Retina (tissue), 1 donor: ENCODE measurements at places on chromosomes 3 and 15.

DNA sequence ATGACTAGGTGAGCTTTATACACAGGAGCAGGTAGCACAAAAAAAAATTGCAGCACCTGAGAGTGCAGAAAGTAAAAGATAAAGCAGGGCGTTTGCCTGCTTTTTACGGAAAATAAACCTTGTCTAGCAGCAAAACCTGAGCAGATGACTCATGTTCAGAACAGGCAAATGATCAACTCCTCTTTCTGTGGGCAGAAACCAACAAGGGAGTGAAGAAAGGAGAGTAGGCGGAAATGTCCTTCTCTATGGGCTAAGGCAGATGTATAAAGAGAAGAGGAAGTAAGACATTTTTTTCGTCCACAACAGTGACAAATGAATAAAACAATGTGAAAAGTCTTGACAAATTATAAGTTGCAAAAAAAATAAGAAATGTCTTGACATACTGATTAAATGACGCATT lies 24.5 kb upstream of the GMNC start:
- DNase-seq = no peak

- no peak for DNase-seq
Observed at GRCh38 chr3:111588527-111588926, 6.6 kb downstream of the ZBED2 start.

DNA sequence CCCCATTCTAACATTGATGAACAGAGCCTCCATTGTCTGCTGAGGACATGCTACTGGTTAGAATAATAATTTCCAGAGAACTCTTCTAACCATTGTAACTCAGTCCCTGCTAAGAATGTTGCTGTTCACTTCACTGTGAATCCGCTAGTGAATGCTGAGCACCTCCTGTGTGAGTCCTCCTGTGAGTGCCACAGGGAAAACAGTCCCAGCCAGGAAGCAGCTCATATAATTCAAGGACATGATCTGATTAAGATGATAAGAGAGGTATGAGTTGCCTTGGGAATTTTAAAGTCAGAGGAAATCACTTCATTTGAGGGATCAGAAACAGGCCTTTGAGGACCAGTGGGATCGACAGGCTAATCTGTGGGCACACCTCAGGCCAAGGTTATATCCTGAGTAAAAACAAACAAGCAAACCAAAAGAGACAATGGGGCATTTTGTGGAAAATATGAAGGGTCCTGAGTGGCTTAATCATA lies 33.9 kb upstream of the GPR160 start:
- no peak for DNase-seq

DNA sequence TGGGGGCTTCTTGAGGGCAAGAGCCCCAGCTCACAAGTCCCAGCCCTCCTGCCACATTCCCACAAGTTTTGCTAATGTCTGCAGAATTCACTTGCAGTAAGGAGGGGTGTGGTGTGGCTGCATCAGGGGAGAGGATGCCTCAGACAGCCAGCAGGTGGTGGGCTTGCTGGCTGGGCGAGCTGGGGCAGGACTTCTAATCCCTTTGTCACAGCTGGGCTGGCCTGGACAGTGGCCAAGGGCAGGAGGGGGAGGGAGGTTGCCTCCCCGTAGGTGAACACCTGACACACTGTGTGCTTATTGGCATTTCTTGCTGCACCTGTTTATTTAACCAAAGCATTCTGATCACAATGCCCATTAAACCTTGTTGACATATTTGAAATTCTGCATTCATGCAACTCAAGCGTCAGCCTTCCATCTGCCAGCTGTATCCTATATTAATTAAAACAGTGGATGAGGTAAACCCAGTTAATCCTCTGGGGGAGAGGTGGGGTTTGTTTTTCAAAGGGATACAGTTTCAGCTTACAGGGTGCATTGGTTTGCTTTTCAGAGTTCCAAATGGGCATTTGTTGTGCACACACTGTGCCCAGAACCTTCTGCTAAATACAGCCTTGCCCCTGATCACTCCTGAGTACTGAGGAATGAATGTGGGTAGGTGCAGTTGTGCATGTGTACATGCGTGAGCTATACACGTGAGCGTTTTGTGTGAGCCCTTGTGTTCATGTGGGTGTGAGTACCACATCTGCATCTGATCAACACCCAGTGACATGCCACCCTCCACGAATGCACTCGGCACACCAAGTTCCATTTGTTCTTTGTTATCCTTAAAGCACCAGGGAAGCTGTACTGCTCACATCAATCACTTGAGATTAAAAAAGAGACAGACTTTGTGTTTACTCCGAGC lies 268.7 kb downstream of the XXYLT1 start:
- DNase-seq = peak; percentile 60

DNA sequence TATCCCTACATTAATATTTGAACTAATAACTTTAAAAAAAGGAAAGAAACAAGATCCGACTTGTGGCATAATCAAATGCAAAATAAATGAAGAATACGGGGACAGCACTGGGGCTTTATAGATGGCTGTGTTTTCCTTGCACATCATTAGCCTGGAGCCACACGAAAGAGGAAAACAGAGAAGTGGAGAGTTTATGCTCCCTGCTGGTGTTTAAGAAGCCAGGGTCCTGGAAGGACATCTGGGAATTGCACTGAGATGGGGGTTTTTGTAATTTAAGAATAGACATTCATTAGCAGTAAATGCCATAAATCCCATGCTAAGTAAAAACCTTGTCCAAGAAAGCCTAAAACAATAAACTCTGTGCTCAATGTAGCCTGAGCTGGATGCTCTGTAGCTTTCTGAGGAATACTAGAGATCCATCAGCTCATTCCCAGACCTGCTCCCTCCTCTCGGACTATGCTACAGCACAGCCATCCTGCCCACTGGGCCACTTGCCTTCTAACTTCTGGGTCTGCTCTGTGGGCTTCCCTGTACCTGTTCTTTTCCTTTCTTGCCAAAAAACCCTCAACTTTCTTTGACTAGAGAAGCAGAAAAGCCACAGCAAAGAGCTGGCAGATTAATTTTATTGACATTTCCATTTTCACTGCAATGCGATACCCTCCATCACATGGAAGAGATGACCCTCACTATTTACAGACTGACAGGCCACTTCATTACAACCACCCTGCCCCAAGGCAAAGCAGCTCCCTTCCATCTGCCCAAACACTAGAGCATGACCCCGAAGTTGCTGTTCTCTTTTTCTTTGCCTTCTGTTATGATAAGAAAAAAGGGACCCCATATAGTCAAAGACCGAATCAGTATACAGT lies 62.3 kb downstream of the MEIS2 start:
- DNase-seq = peak; percentile 61

GRCh38 chr3:126542340-126543241 lies 16.1 kb downstream of the C3orf22 start:
- no peak for DNase-seq

DNA sequence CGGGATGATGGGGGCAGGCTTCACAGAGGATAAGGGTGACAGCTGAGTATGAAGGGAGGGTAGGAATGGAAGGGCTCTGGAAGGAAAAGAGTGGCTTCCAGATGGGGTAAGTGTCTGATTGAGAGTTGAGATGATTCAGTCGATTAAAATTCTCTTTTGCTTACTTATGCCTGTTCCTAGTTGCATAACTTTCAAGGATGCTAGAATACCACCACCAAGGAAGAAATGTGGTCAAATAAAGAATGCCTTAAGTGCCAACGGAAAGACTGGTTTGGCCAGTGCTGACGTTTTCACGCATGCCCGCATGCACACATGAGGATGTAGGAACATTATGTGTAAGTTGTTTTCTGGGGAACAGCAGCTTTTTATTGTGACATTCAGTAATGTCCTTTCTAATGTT lies 263.4 kb upstream of the WNT5A start:
- DNase-seq = no peak

DNA sequence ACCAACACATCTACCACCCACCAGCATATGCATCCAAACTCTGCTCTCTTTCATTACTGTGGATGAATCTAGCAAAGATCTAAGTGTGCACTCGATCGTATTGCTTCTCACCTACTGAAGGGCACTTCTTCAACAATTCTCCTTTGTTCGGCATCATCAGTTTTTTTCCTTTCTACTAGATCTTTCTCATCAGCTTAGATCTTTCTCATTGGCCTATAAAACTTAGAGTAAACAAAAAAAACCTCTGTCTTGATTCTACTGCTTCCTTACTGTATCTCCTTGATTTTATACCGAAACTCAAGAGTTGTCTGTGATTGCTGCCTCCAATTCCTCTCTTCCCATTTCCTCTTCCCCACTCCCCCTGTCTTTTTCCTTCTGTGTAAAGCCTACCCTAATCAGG lies 36.1 kb upstream of the TIPARP start:
- DNase-seq = no peak

DNA sequence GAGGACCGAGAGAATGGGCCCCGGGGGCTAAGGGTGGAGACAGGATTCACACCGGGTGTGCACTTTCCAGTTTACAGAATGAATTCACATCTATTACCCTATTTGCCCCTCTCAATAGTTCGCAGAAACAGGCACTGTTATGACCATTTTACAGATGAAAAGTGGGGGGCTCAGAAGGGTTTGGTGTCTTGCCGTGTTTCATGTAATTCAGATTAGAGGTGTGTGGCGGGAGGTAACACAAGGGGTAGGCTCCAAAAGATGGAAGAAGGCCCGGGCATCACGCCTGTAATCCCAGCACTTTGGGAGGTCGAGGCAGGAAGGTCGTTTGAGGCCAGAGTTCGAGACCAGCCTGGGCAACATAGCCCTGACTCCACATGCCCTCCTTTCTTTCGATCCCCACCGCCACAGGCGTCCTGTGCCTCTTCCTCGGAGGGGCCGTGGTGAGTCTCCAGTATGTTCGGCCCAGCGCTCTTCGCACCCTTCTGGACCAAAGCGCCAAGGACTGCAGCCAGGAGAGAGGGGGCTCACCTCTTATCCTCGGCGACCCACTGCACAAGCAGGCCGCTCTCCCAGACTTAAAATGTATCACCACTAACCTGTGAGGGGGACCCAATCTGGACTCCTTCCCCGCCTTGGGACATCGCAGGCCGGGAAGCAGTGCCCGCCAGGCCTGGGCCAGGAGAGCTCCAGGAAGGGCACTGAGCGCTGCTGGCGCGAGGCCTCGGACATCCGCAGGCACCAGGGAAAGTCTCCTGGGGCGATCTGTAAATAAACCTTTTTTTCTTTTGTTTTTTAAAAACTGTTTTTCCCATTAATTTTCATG lies 3.4 kb downstream of the DUOXA2 start:
- DNase-seq = no peak

DNA sequence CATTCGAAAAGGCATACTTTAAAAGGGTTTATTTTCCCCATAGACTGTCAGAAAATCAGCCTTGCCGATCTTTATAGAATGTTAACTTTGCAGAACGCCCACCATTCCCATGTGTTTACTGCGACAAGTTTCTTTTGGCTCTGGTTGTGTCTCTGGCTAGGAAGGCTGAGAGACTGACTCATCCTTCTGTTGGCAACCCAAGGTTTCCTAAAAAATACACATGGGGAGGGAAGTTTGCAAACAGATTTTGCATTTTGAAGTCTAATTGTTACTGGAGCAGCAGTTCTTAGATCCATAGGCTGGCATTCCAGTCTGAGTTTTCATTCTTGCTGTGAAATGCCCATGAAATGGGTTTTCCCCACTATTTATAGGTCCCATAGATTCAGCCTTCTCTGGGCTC lies 37.9 kb upstream of the MINAR1 start:
- no peak for DNase-seq

GRCh38 chr3:190105876-190106275 lies 14.8 kb downstream of the P3H2 start:
- DNase-seq = no peak

DNA sequence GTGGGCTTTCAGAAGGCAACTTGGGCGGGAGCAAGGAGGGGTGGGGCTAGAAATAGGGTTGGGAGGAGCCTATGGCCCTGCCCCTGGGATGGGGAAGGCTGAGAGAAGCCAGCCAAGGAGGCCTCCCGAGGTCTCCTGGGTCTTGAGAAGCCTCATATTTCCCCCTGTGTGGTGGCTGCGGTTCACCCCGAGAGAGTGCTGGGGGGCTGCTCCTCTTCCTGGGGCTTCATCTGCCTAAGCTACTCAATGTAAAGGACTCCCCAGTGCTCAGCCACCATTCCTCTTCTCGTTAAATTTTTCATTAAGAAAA lies 174.3 kb downstream of the SMAD6 start:
- no peak for DNase-seq

- DNase-seq = no peak
Observed at GRCh38 chr15:63946524-63947065, 99.7 kb downstream of the DAPK2 start.

DNA sequence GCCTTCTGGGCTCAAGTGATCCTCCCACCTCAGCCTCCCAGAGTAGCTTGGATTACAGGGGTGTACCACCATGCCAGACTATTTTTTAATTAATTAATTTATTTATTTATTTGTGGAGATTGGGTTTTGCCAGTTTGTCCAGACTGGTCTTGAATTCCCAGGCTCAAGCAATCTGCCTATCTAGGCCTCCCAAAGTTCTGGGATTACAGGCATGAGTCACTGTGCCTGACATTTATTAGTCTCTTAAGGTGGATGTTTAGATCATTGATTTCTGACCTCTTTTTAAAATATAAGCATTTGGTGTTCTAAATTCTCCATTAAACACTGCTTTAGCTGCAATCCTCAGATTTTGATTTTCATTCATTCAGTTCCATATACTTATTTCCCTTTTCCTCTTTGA lies 15.6 kb downstream of the FBXW12 start:
- DNase-seq = no peak

- DNase-seq = peak; percentile 49
Observed at GRCh38 chr3:66629150-66629981, 128.5 kb upstream of the LRIG1 start.

DNA sequence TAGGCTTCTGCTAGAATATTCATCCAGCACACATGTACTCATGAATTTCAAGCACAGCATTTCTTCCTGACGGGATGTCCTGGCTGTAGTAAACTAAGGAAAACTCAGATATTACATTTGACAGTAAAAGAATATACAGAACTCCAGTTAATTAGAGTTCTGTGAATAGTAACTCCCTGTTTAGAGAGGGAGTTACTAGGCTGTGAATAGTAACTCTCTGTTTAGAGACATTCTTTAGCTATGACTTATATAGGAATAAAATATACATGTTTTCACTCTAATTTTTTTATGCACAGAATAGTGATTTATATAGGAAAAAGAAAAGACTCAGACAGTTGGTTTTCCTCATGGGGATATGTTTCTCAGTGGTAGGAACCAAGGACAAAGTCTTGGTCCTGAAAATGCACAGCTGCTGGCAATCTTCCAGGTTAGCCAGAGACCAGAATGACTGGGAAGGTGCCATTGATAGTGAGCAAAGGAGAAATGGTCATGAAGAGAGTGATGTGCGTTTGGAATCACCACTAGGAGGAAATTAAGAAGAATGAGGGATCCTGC lies 480.7 kb upstream of the THBS1 start:
- DNase-seq = no peak
